ENCODE measurements at places on chromosomes 4 and X. TPM values are rescaled to one million over a fixed set of nuclear protein-coding genes. Genes with fewer than 3 reads are reported as not detected.

GRCh38 chr4:20253735-20254409, 2.2 kb downstream of the SLIT2 start:
- H3K27ac ChIP-seq, result no peak overlapping the region
- no peak for DNase-seq
- peaks cover 6% of the 10 kb centered on the region for H3K4me1 ChIP-seq
- peaks cover 4% of the 10 kb centered on the region for H3K36me3 ChIP-seq

- no peak overlapping the region for H3K4me3 ChIP-seq
- no peaks in the 10 kb centered on the region for H3K4me1 ChIP-seq
- H3K27ac ChIP-seq, result no peak overlapping the region
These were observed 133.4 kb upstream of the MSX1 start for GRCh38 chr4:4726051-4726450.

DNA sequence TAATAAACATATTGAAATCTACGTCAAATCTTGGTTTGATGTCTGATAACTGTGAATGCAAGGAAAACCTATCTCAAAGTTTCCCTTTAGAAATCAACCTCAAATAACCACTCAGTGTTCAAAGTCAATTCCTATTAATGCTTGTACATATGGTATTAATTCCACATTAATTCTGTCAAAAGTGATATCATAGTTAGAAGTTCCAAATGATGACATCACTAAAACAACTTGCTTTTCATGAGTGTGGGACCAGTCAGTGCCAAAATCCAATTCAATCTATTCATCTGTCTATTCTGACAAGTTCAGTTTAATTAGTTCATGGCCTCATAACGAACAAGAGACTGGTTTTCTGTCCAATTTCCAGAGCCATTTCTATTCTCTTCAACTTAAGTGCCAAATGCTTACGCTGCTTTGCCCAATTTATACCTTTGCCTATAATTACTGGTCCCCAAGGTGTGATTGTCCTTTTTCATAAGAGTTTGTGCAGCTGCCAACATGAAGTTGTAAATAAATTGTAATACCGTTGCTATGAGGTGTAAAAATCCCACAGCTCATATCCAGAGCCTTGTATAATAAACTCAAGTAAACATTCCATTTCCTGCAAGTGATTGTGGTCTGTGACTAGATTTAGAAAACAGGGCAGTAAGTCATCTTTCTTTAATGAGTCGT, 476.2 kb downstream of the RAB28 start:
- no peak overlapping the region for H3K27ac ChIP-seq
- no peaks in the 10 kb centered on the region for H3K36me3 ChIP-seq
- H3K4me1 ChIP-seq, result no peaks in the 10 kb centered on the region
- DNase-seq, result no peak
- no peak overlapping the region for H3K4me3 ChIP-seq

GRCh38 chr4:61225656-61226055, 25.5 kb downstream of the ADGRL3 start:
- H3K4me3 ChIP-seq, result no peak overlapping the region
- no peak overlapping the region for H3K27ac ChIP-seq
- H3K27me3 ChIP-seq, result no peaks in the 10 kb centered on the region
- DNase-seq, result no peak
- no peaks in the 10 kb centered on the region for H3K36me3 ChIP-seq

GRCh38 chrX:73577361-73577760, 14.4 kb downstream of the CHIC1 start:
- DNase-seq, result no peak
- peaks cover 6% of the 10 kb centered on the region for H3K4me1 ChIP-seq
- H3K4me3 ChIP-seq, result no peak overlapping the region
- peaks cover 11% of the 10 kb centered on the region for H3K36me3 ChIP-seq

- H3K4me1 ChIP-seq, result peaks cover 32% of the 10 kb centered on the region
- no peaks in the 10 kb centered on the region for H3K27me3 ChIP-seq
- H3K27ac ChIP-seq, result no peak overlapping the region
- H3K4me3 ChIP-seq, result no peak overlapping the region
These were observed 81.0 kb upstream of the IL2 start for GRCh38 chr4:122537388-122538135.

- no peak overlapping the region for H3K4me3 ChIP-seq
- H3K27me3 ChIP-seq, result no peaks in the 10 kb centered on the region
- DNase-seq, result no peak
These were observed 69.1 kb downstream of the FAM53A start for GRCh38 chr4:1614854-1615595.

GRCh38 chr4:175511861-175512260, 300.2 kb downstream of the GPM6A start:
- no peak overlapping the region for H3K4me3 ChIP-seq
- H3K36me3 ChIP-seq, result no peaks in the 10 kb centered on the region
- no peak overlapping the region for H3K27ac ChIP-seq
- H3K27me3 ChIP-seq, result no peaks in the 10 kb centered on the region
- DNase-seq, result no peak

DNA sequence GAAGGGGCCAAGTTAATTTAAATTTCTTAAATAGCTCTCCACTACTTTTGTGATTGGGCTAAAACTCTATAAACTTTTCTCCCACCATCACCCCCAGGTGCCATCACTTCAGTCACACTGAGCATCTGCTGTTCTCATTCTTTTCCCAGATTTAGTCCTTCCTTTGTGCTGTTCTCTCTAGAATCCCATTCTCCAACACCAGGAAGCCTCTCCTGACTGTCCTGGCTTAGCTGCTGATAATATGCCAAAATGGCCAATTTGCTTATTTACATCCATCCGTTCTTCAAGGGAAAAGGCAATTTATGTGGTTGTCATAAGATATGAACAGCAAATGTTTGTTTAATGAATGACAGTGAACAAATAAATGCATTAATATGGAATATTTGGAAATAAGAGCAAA, 44.1 kb downstream of the FGFBP1 start:
- H3K4me3 ChIP-seq, result no peak overlapping the region
- no peaks in the 10 kb centered on the region for H3K36me3 ChIP-seq
- DNase-seq, result no peak
- no peaks in the 10 kb centered on the region for H3K4me1 ChIP-seq
- no peak overlapping the region for H3K27ac ChIP-seq

DNA sequence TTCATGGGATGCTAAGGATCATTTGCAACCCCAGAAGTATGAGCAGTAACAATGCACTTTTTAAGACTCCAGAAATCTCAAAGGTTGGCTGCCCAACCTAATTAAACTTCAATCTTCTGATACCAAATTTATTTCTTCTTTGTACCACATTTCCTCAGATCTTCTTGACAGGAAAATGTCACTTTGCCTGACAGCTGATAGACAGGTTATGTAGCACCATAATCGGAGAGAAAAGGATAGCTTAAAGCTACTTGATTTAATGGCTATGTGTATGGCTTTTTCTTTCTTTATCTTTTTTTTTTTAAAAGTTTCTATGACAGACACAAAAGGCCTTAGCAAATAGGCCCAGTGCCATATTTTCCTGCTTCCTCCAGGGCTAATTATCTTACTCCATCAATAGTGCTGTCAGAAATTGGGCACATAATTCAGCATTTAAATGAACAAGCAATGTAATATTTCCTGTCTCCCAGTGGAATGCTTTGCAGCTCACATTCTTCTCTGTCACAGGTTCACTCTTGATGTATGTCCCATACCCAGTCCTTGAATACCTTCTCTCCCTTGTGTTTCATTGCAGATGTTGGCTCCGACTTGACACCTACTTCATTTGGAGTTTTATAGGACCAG, 795.7 kb downstream of the ADGRL3 start:
- no peaks in the 10 kb centered on the region for H3K4me1 ChIP-seq
- no peak overlapping the region for H3K27ac ChIP-seq
- no peak for DNase-seq
- H3K36me3 ChIP-seq, result no peaks in the 10 kb centered on the region
- no peak overlapping the region for H3K4me3 ChIP-seq
- H3K27me3 ChIP-seq, result no peaks in the 10 kb centered on the region

DNA sequence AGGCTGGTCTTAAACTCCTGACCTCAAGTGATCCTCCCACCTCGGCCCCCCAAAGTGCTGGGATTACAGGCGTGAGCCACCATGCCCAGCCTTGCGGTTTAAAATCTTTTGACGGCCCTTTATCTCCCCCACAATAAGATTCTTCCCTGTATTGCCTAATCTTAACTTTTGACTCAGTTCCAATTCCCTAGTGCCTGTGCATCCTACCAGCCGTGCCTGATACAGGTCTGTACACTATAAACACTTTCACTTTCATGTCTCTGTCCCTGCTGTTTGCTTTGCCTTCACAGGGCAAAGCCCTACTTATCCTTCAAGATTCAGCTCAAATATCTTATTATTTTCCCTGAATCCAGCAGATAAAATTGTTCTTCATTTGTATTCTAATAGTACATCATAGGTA, 74.6 kb downstream of the WDR44 start:
- no peak for DNase-seq
- no peak overlapping the region for H3K27ac ChIP-seq
- H3K27me3 ChIP-seq, result no peaks in the 10 kb centered on the region
- peaks cover 15% of the 10 kb centered on the region for H3K4me1 ChIP-seq

DNA sequence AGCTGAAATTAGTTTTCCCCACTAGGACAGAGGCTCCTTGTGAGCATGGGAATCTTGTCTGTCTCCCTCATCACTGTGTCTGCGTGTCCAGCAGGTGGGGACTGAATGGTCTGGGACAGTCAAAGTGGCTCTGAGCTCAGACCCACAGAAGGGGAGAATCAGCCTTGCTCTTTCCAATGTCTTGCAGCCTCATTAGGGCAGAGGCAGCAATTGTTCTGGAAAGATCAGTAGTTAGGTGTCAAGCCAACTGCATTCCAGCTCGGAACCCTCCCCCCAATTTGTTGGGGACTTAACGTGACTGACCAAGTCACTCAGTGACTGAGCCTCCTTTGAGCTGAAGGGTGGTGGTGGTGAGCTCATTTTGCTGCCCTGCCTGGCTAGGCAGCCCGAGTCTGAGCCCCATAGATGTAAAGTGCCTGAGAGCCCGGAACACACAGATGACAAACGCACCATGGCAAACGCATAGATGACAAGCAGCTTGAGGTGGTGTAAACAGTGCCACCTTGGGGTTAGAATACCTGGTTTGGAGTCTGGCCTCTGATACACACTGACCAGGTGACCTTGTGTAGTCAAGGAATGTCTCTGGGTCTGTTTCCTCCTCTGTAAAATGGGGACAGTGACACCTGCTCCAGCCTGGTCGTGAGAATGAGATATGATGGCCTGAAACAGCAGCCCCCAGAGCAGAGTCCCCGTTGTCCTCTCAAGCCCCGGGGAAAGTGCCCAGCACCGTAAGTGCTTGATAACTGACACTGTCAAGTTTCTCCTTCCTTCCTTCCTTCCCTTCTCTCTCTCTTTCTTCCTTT, 2.7 kb upstream of the SORCS2 start:
- H3K27me3 ChIP-seq, result peaks cover 75% of the 10 kb centered on the region
- H3K27ac ChIP-seq, result no peak overlapping the region
- H3K4me3 ChIP-seq, result no peak overlapping the region

DNA sequence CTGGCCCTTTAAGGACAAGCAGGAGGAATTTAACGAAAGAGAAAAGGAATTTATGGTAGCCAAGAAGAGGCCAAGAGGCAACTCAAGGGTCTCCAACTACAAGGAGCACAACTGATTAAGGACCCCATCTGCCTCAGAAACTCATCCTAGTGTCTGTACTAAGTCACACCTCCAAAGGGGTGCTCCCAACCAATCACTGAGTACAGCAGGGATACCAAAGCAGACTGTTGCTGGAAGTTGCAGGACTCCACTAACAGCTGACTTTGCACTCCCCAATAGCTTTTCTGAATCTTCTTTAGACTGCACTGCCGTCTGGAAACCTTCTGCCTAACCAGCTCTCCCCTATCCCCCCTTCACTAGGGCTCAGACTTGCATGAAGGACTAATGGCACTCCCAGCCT, 50.6 kb downstream of the ATP11C start:
- no peak overlapping the region for H3K27ac ChIP-seq
- peaks cover 2% of the 10 kb centered on the region for H3K4me1 ChIP-seq
- no peak overlapping the region for H3K4me3 ChIP-seq
- DNase-seq, result no peak
- H3K36me3 ChIP-seq, result peaks cover 6% of the 10 kb centered on the region

GRCh38 chr4:10089346-10089745, 27.3 kb downstream of the WDR1 start:
- no peak overlapping the region for H3K4me3 ChIP-seq
- H3K27ac ChIP-seq, result no peak overlapping the region
- no peaks in the 10 kb centered on the region for H3K27me3 ChIP-seq
- H3K36me3 ChIP-seq, result peaks cover 80% of the 10 kb centered on the region
- peaks cover 24% of the 10 kb centered on the region for H3K4me1 ChIP-seq
- no peak for DNase-seq

GRCh38 chrX:102934624-102935023, 2.4 kb upstream of the RAB40AL start:
- no peak overlapping the region for H3K4me3 ChIP-seq
- H3K4me1 ChIP-seq, result no peaks in the 10 kb centered on the region
- H3K36me3 ChIP-seq, result no peaks in the 10 kb centered on the region
- no peak overlapping the region for H3K27ac ChIP-seq
- peak; percentile 41 for DNase-seq

DNA sequence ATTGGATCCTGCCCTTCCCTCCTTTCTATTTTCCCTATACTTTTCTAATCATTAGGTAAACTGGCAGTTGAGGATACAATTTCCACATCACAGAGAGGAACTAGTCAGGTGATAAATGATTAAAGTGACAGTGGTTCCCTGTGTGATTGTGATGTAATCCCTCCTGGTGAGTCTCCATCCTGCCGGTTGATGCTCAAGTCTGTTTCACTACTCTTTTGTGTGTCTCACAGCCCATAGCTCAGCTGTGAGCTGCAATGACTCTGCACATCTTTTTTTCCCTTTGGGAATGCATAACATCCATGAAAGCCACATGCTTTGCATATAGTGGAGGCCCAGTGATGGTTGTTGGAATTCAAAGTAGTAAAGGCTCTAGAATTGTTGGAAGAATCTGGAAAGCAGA, 60.4 kb downstream of the CCNI start:
- H3K36me3 ChIP-seq, result peaks cover 18% of the 10 kb centered on the region
- peaks cover 13% of the 10 kb centered on the region for H3K4me1 ChIP-seq
- H3K27ac ChIP-seq, result no peak overlapping the region
- H3K4me3 ChIP-seq, result no peak overlapping the region

DNA sequence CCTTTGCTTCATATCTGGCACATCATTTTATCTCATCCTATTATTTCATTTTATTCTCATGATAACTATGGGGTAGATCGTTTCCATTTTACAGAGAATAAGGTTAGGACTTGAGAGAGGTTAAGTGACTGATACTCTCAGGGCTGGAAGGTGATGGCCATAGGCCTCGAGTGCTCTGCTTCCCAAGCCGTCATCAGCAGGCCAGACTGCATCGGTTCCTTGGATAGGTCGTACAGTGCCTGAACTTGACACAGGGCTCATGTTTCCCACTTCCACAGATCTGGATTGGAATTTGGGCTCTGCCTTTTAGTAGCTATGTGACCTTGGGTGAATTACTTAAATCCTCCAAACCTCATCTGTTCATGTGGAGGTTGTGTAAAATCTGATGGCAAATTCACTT, 81.4 kb downstream of the TMEM131L start:
- DNase-seq, result no peak
- no peak overlapping the region for H3K27ac ChIP-seq
- H3K4me3 ChIP-seq, result no peak overlapping the region

MAML3 gene
- 4.3 TPM for total RNA-seq

CXCL3 gene
- total RNA-seq, result not detected

HPGDS gene
- total RNA-seq, result 0.41 TPM

CLGN gene
- total RNA-seq, result 0.15 TPM

KIT gene
- 11.0 TPM for total RNA-seq

TEX11 gene
- total RNA-seq, result 0.16 TPM

FNIP2 gene
- 12.3 TPM for total RNA-seq

SYTL4 gene
- not detected for total RNA-seq

DSPP gene
- total RNA-seq, result not detected

S100G gene
- total RNA-seq, result not detected

ADAM29 gene
- total RNA-seq, result not detected

SLBP gene
- total RNA-seq, result 133 TPM

ZAR1 gene
- total RNA-seq, result not detected

CXorf65 gene
- 18.3 TPM for total RNA-seq

TTC29 gene
- total RNA-seq, result not detected

RBMX2 gene
- total RNA-seq, result 26.4 TPM
